ENCODE measurements at places on chromosomes 11 and 22.
A peak's percentile ranks its signal among the peaks of the same experiment; 100 is the strongest.

GRCh38 chr11:67504005-67504949 is 886 bp downstream of the PITPNM1 start:
- peak; percentile 58 for DNase-seq

- no peak for DNase-seq
These were observed 292.5 kb downstream of the BRD1 start for GRCh38 chr22:49535126-49535525.

DNA sequence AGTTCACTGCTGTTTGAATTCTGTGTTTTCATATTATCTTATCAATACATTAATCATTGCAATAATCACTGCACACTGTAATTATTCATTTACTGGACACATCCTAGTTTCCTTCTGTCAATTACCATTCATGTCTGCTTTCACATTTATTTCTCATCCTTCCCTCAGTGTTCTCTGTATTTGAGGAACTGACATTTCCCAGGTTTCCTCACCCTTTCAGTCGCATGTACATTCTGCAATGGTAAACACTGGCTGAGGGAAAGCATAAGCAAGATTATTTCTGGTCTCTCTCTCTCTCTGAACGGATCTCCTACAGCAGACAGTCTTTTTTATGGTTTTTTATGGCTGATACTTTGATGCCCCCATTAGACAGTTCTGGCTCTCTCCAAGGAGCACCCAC is 4.2 kb upstream of the HBD start:
- DNase-seq = no peak

GRCh38 chr11:123137431-123138224 is 57.4 kb downstream of the CLMP start:
- DNase-seq = no peak

GRCh38 chr11:70398834-70399680 is 728 bp downstream of the CTTN start:
- no peak for DNase-seq

All from naive thymus-derived CD8-positive, alpha-beta T cell (primary cell).